HCT116 (cell line): ENCODE measurements at places on chromosomes 11 and 22.

DNA sequence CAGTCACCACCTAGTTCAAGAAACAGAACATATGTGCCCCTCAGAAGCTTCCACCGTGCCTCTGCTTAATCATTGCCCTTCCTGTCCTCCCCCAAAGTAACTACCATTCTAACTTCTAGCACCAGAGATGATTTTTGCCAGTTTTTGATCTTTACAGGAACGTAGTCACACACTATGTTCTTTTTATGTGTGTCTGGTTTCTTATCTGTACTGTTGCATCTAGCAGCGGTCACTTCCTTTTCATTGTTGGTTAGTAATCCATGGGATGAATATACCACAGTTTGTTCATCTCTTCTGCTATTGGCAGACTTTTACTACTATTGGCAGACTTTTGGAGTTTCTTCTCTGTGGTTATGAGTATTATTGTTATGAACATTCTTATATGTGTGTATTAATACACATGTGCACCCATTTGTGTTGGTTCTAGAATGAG lies 34.6 kb downstream of the SPECC1L start:
- DNase-seq: no peak

DNA sequence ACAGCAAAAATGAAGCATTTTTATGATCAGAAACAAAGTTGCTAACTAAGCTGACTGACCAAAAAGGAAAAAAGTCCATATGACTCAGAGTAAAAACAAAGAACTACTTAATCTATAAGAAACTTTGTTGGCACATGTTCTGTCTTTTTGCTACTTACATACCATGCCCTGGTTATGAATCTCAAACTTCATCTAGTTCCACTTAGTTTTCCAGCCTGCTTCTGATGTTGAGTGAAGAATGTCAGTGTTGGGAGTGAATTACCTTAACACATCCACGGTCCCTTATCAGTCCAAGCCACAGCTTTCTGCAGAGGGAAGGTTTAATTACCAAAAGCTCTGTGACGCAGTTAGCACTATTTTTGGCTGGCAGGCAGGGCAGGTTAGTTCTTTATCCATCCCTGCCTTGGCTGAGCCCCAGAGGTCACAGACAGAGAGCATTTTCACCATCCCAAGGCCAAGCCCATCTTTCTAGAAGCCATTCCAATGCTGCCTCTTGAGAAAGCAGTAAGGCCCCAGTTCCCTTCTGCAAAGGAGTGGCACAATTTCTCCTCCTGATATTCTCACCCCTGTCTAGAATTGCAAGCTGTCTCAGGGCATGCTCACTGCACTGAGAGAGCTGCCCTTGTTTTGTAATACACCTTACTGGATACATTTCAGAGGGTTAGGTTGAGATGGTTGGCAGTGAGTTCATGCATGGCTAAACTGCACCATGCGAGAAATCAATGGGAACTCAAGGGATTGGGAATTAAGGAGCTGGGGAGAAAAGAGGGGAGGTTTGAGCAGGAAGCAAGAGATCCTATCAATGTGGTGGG lies 67.1 kb downstream of the SLC1A2 start:
- DNase-seq: no peak

DNA sequence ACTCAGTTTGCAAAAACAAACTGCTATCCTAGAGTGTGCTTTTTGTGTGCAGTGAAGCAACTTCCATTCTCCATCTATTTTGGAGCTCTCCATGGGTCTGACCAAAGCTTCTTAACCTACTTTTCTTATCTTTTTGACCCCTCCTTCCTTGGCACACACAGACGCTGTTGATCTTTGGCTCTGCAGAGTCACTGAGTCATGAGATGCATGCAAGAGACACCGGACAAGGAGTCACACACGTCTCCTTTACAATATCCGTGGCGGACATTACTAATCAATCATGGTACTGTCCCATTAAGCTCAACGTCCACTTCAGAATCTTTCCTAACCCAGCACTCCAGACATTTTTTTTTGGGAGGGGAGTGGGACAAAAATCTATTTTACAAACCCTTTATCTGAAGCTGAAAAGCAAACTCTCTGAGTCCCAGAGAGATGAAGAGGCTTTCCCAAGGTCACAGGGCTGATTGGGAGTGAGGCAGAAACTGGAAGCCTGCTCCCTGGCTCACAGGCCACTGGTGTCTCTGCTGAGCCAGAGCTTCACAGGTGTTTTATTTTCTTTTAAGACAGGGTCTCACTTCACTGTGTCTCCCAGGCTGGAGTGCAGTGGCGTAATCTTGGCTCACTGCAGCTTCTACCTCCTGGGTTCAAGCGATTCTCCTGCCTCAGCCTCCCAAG lies 165.8 kb upstream of the SYT13 start:
- no peak for DNase-seq

- peak; percentile 40 for DNase-seq
Measured at GRCh38 chr11:33829430-33830141, 55.3 kb upstream of the FBXO3 start.

DNA sequence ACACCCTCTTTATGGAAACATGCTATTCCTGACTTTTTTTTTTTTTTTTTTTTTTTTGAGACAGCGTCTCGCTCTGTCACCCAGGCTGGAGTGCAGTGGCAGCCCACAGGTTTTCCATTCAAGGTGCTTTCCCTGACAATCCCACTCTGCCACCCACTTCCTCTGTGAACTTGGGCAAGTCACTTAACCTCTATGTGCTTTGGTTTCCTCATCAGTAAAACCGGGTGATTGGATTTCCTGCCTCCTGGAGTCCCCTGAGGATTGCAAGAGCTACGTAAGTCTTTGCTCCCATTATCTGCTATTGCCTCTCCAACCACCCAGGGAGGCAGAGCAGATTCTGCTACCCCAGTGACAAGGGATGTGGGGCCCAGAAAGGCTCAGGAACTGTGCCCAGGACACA lies 54.1 kb downstream of the CELSR1 start:
- DNase-seq: no peak

- DNase-seq: no peak
Measured at GRCh38 chr11:24295360-24295759, 201.5 kb upstream of the LUZP2 start.

GRCh38 chr22:26097840-26098239 lies 71.4 kb upstream of the SEZ6L start:
- no peak for DNase-seq

DNA sequence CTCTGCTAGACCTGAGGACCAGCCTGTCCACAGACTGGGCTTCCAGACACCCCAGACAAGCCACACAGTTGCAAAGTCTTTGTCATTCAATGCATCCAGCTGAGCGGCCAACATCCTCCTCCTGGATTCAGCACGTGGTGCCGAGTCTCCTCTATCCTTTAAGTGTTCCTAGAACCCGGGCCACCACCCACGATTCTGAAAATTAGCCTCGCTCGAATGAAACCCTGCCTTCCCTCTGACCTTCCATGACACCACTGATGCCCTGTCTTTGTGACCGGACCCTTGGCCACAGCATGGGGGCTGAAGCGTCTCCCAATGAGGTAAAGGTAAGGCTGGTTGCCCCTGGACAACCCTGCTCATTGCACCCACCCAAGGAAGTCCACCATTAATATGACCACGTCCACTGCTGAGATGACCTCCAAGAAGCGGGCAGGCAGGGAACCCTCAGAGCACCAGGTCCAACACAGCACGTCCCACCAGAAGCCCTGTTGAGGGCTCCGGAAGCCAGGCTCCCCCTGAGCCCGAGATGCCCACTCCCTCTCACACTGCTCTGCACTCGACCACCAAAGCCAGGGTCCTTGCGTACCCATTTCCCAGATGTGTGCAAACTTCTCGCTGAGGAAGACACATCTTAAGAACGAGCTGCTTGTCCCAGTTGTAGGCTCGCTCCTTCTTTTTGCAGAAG lies 279.0 kb downstream of the CTTN start:
- DNase-seq: no peak

DNA sequence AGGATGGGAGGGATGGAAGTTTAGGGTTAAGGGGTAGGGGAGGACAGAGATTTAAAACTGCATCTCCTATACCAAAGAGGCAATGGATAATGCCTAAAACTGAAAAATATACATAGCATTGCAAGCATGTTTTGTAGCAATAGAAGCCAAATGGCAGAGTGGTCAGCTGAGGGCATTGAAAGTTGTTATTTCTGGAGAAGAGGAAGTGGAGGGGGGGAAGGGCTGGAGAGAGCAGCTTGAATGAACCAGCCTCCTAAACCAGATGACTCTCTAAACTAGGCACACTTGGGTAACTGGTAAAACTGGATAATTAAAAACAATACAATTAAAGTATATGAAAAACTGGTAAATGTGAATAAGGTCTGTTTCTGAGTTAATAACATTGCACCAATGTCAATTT lies 70.3 kb upstream of the TP53I11 start:
- DNase-seq: no peak

GRCh38 chr11:12505183-12505582 lies 127.8 kb downstream of the PARVA start:
- no peak for DNase-seq

GRCh38 chr11:120707663-120708062 lies 196.1 kb downstream of the GRIK4 start:
- DNase-seq: no peak

DNA sequence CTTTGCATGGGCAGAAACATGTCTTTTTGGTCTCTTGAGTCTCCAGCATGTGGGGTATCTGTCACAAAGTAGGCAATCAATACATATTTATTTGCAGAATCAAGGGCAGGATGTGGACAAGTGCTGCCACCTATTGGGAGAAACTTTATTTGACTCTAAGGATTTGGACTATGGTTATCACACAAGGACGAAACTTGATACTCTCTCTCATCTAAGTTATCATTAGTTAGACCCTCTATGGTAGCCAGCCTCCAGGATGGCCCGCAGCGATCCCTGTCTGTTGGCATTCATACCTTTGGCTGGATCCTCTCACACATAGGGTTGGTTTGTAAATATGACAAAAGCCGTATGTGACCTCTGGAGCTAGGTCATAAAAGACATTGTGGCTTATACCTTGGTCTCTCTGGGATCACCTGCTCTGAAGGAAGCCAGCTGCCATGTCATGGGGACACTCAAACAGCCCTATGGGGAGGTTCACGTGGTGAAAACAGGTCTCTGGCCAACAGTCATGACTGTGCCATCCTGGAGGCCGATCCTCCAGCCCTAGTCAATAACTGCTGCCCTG lies 1.1 kb upstream of the FBXO7 start:
- DNase-seq: peak; percentile 68

- no peak for DNase-seq
Measured at GRCh38 chr11:26187639-26188038, 144.3 kb upstream of the ANO3 start.

DNA sequence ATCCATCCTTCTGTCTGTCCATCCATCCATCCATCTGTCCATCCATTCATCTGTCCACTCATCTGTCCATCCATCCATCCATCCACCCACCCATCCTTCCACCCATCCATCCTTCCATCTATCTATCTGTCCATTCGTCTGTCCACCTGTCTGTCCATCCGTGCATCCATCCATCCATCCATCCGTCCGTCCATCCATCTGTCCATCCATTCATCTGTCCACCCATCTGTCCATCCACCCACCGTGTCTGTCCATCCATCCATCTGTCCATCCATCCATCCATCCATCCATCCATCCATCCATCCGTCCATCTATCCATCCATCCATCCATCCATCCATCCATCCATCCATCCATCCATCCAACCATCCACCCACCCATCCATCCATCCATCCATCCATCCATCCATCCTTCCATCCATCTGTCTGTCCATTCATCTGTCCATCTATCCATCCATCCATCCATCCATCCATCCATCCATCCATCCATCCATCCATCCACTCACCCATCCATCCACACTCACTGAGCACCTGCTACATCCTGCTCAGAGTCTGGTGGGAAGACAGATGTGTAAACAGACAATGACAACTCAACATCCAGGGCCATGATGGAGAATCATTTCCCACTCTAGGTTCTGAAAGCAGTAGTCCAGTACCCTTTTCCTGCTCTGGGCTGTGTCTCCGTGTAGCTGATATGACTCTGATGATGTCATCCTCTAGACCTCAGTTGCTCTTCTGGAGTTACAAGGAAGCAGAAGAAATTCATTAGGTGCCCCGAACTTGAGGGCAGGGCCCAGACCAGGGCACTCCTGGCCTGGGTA lies 30.8 kb upstream of the MYEOV start:
- no peak for DNase-seq

DNA sequence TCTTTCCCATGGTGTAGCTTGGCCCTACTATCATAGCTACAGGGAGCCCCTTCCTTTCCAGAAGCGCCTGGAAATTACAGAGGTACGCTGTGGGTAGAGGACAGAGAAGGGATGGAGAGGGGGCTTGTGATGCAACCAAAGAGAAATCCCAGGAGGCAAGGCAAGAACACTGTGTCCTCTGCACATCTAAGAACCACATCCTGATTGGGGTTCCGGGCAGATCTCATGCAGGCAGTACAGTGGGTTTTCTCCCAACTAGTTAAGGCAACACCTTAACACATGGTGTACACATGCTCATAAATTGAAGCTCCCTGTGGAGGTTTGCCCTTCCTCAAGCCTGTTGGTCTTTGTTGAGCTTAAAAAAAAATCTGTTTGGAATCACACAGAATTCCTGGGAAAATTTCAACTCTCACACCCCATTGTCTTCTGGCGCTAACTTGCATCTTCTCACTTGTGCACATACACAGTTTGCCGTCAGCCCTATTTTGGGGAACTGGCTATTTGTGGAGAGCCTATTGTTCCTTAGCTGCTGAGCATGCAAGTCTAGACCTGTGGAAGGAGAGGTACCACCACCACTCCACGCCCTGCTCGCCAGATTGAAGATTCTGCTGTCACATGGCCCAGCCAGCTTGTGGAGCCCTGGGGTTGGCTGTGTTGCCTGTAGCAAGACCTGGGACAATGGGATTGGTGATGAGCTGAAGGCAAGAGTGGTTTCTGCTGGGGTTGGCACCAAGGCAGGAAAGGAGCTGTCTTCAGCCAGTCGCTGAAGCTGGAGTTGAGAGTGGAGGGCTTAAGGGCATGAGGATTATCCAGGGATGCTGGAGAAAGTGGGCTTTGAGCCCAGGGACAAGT lies 52.4 kb downstream of the ALX4 start:
- DNase-seq: no peak

DNA sequence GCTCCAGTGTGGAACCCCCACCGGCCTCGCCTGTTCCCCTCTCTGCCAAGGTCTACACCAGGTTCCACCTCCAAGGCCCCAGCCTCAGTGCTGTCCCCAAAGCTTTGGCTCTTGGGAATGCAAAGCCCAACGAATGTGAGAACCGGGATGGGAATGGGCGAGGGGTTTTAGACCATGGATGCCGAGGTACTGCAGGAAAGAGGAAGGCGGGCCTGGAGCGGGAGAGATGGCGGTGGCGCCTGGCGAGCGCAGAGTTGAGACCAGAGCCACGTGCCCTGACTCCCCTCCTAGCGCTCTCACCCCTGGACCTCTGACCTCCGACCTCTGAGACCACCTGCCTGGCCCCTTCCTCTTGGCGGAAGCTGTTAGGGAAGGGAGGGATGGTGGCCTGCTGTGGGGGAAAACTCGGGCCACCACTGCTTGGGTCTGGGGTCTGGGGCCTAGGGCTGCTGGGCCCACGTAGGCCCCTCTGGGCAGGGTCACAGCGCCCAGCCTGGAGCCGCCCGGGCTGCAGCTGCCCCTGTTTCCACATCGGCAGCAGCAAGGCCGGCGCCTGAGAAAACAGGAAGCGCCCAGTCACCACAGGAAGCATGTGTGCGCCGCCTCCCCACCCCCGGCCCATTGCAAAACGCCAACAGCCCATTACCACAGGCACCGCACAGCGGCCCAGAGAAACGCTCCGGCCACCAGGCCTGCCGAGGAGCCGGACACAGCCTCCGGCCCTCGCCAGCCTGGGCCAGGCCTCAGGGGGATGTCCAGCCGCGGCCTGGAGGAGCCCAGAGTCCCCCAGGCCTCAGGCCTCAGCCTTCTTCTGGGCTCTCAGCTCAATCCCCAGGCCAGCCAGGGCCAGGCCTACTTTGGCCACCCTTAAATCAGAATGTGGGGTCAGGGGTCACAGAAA lies 13.8 kb upstream of the SLC39A13 start:
- no peak for DNase-seq
